ENCODE measurements at places on chromosomes 2 and 18.

GRCh38 chr2:142306131-142306530, 175.3 kb upstream of the LRP1B start:
- DNase-seq, result no peak

DNA sequence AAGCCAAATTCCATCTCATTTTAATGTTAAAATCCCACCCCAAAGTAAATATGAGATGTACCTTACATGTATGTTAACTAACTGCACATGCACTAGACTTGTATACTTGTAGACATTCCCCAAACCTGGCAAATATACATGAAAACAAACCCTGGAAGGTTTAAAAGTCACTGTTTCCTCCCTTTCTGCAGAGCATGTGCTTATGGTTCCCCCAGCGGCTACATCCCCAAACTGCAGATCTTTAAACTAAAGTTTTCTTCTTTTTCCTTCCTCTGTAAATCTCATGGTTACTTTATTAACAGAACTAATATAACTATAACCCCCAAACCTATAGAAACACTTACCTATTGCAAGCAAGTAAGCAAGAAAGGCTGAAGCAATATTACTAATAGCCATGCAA, 731.5 kb downstream of the LRP1B start:
- peak; percentile 38 for DNase-seq

GRCh38 chr18:55841314-55841713, 253.3 kb upstream of the TCF4 start:
- no peak for DNase-seq

DNA sequence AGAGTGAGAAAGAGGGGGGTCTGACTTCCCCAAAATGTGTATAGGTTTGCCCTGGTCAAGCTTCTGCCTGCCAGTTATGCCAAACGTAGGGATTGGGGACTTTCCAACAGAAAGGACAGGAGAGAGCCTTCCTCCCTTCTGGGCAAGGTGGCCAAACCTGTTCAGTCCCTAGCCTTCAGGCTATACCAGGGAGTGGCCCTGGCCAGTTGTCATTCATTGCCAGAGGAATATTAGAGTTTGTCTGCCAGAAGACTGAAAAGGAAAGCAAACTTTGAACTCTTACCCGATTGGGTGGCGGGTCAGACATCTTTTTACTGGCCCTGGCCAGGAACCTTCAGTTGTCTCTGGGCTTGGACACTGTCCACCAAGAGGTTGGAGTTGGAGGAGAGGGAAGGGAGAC, 22.1 kb downstream of the RAB3GAP1 start:
- no peak for DNase-seq

DNA sequence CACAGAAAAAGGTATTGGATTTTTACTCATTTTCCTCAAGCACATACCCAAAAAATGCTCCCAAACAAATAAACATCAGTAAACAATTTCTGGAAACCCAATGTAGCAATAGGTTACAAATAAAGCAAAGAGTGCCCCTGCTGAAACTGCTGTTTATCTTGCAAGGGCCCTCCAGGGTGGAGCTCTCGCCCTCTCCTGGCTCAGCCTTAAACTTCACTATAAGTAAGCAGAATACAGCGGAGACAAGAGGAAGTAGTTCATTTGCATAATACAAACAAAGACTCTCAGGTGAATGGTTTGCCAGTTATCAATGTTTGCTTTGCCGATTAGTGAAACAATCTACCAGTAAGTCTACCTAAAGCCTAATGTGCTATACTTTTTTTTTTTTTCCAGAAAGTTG, 437.6 kb downstream of the DLGAP1 start:
- peak; percentile 47 for DNase-seq

- peak; percentile 32 for DNase-seq
Measured at GRCh38 chr18:8424917-8425725, 184.1 kb upstream of the RAB12 start.

GRCh38 chr2:143157418-143157817, 28.2 kb downstream of the ARHGAP15 start:
- DNase-seq, result no peak

DNA sequence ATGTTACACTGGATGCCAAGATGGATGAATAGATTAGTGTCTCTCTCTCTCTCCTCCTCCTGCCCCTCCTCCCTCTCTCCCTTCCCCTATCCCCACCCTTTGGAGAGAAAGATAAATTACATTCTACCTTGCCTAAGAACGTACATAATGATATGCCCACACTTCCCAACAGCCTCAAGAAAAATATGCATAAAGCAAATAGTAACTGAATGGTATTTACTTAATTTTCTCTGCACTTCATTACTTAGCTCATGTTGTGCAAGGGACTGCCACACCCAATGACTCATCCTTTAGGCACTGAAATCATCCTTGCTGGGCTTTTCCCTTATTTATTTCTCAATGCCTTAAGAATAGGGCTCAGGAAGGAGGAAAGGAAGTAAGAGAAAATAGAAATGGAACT, 137.3 kb upstream of the PID1 start:
- peak; percentile 74 for DNase-seq

DNA sequence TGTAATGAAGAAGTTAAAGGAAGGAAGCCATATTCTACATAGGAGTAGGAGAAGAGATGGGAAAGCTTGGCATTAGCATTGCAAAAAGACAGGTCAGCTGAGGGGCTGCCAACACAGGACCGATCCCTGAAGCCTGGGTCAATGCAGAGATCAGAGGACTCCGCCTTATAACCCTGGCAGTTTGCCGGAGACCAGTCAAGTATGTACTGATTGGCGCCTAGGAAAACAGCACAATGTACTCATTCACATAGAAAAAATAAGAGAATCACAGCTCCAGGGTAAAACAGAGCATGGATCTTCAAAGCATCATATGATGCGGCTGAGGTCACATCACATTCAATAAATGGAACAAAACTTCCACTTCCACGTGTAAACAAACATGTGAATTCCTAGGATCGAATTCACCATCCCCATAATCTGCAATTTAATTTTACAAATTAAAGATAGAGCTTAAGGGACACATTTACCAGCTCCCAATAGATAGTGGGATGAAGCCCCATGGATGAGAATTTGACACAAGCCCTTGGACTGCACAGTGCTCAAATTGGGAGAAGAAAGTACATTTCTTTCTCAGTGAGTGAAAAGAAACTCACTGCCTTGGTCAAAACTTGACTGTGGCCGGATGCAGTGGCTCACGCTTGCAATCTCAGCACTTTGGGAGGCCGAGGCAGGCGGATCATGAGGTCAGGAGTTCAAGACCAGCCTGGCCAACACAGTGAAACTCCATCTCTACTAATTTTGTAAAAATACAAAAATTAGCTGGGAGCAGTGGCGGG, 135.0 kb upstream of the KLHL14 start:
- no peak for DNase-seq

DNA sequence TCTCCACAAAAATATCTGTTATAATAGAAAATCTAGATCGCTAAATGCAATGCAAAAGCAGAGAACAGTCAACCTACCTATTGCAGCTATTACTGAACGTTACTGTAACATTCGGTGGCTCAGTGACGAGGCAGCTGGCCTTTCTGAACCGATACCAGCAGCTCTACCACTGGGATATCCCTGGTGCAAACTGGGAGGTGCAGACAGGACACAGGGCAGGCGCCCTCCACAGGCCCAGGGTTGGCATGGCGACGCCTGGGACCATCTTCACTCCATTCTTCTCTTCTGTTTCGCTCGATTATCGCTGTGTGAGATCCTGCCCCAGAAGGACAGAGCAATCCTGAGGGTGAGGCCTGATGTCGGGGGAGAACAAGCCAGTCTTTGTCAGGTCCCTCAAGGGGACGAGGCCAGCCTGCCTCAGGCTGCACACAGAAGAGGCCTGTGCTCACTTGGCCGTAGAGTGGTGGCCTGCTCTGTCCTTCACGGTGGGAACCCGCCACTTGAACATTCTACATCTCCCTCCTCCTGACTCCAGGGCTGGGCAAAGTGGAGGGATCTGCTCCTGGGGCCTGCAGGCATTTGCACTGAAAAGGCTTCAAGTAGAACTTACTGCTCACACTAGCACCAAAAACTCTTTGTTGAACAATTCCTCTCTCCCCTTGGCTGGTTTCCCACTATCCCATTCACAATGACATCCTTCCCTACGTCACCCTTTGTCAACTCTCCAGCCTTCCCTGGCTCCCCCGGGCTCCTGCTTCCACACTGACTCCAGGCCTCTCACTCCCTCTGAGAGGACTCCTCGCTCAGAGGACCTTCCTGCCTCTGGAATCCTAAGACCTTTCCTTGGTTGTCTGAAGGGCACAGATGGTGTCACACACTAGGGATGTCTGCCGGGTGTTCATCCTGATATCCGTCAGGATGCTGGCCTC, 49.7 kb downstream of the CYRIA start:
- DNase-seq, result no peak

GRCh38 chr18:70405052-70405451, 116.2 kb downstream of the SOCS6 start:
- DNase-seq, result no peak

GRCh38 chr2:151033271-151034248, 228.1 kb downstream of the RBM43 start:
- DNase-seq, result no peak

DNA sequence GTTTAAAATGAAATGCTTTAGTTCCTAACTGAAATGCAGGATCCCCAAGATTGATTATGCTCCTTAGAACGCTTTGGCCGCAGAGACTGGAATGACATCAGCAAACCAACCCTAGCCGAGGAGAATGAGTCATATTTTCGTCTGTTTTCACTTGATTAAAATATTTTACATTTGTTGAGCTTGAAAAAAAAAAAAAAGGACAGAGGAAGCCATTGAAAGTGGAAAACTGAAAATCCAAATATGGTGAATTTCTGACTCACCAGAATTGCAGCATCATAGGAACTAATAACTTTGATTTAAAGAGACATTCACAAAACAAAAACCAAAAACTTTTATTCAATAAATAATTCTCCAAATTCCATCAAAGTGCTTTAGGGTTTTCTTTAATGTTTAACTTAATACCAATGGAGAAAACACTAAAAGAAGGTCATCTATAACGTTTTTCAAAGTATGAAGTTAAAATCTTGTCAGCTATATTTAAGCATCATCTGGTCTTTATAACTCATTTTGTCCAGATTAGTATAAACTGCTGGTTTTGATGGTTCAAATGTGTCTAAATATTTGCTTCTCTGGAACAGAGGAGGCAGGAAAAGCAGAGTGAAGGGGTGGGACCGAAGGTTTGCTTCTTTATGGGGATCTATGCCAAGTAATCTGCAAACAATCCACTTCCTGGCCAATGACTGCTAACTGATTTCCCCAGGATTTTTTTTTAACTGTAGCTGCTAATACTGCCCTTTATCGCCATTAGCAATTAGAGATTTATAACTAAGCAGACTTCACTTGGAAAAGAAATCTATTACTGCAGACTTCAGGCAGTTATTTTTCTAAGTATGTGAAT, 30.9 kb upstream of the COL5A2 start:
- DNase-seq, result peak; percentile 37

DNA sequence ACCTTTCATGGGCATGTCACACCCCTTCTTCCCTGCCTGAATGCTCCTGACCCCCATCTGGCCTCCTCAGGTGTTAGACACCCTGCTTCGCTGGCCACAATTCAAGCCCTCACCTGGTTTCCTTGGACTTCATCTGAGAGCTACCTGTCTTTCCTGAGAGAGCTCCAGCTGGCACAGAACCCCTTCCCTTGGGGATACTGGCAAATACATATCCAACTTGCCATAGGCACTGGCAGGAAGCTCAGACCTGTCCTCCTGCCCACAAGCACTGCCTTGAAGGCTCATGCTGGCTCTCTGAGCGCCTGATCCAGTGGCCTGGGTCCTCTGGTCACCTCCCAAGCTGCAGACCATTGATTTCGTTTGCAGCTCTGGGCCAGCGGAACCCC, 74.1 kb upstream of the MAP4K3 start:
- DNase-seq, result no peak

- no peak for DNase-seq
Measured at GRCh38 chr2:160482673-160483072, 10.9 kb downstream of the RBMS1 start.

DNA sequence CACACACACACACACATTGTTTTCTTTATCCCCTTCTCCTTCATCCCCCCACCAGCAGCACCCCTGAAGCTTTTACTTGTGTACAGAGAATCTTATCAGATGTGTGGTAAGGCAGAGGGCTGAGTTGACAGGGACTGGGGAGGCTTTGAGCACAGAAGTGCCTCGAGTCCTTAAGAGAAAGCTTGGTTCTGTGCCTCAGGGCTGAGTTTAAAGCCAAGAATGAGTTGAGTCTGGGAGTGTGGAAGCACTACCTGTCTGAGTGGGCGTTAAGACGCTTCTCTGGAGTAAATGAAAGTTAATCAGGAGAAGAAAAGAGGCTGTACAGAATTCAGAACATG, 2.7 kb downstream of the ID2 start:
- no peak for DNase-seq

GRCh38 chr2:9704600-9704999, 73.8 kb upstream of the YWHAQ start:
- DNase-seq, result no peak

DNA sequence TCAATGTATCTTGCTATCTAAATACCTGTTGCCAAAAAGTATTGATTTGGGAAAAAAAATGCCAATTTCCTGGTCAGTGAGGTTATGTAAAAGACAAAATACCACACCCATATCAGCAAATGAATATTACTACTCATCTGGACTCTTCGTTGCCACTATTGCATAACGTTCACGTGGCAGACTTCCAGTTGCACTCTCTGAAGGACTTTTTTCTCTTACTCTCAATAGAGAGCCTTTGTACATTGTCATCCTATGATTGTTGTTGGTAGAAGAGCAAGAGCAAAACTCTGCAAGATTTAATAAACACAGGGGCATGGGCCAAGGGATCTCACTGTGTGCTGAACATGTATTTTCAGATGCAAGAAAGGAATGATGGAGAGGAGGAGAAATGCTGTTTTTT, 689.8 kb downstream of the MBD2 start:
- DNase-seq, result no peak

DNA sequence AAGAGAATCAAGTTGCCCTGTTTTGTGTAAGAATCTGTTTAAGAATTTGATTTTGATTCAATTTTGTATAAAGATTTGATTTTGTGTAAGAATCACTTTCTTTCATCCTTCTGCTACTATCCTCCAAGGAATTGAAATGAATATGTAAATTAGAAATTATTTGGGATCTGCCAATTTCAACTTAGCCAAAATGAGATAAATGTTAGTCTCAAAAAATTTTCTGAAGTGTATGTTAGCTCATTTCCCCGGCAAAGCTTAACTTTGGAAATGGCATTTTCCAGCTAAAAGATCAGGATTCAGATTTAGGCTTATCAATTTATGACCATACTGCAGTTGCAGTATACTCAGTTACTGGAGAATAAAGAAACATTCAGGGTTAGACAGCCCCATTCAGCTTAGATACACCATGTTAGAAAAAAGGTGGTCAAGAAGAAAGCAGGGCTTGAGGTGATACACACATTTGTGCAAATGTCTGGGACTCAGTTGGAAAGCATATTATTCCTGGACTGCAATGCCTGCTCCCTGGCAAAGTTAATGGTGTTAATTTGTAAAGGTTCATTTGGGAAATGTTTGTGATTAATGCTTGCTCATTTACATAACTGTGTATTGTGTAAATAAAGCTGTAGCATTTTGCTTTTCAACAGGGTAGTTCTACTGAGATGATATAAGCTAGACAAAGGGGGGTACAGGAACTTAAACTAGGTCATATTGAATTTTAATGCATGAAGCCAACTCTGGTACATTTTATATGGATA, 247.8 kb upstream of the SESTD1 start:
- no peak for DNase-seq

All from RKO (cell line).